Mucosa of descending colon (tissue), 3 donors: ENCODE measurements at places on chromosomes 2 and 18.

DNA sequence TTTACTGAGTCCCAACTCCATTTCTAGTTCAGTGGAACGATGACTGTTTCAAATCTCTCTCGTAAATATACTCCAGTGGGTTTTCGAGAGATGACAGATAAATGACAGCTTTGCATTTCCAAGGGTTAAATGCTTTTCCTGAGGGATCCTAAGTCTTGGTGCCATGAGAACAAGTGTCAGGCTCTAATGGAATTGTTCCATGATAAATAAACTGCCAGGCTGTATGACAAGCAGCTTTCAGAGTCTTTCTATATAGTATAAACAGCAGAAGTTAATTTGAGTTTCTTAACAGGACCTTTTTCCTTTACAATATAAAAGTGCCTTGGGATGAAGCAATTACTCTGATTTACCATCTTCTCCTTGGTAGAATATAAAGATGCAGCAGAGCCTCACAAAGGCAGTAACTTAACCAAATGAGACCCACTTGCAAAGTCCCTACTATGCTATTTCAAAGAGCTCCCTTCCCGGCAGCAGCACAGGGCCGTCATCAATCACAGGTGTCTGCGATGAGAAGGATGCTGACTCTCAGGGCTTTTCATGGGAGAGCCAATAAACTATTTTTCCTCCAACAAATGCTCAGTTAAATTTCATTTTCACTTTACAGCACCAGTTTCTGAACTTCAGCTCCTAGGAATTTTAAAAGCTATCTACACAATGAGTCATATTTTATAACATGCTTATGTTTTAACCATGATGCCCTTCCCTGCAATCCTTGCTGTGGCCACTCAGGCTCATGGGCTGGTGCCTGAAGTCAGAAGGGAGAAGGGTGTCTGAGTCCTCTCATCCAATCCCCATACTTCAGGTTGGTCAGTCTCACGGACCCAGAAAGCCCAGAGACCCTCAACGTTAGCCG lies 123.8 kb downstream of the AFF3 start:
- no peak for DNase-seq

- no peak for DNase-seq
Measured at GRCh38 chr2:171271386-171271785, 110.7 kb upstream of the TLK1 start.

- no peak for DNase-seq
Measured at GRCh38 chr2:1572638-1573037, 159.4 kb downstream of the TPO start.

DNA sequence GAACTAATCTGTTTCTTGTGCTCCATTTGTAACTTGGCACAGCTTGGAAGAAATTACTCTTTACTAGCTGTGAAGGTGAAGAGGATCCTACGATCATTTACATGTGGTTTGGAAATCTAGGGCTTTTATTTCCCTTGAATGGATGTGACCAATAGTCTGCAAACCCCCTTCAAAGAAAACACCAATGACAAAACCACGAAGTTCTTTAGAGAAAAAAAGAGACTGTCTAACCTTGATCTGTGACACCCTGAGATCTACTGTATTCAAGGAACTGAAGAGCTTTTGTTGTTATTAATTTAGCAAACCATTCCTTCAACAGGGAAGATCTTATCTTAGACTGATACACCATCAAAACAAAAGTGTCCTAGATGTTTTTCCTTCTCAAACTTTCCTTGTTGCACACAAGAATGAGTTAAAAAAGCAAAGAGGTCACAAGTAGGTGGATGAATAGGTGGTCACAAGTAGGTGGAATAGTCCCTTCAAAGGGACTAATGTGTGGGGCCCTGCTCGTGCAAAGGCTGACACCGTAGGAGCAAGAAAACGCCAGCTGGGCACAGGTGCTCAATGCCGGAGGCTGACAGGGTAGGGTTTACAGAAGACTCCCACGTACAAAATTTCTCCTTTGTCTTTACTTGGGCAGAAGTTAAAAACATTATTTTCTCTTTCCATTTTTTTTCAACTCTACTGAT lies 95.6 kb upstream of the ITGB6 start:
- DNase-seq: no peak

DNA sequence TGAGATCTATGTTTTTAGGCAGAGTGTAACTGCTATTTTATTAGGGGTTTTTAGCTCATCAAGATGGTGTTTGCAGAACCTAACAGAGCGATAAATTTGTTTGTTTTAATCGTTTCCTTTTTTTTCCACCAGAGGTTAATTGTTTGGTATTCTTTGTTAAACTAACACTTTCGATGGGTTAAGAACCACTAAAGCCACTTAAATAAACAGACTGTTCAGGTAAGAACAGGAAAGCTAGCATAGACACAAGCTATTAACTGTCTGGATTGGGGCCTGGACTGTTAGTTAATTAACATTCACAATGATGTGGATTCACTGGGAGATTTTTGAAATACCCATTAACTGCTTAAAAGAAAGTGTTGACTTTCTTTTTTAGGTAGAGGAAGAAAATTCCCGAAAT lies 209.0 kb upstream of the COPS8 start:
- no peak for DNase-seq

GRCh38 chr2:191204433-191204832 lies 40.8 kb upstream of the MYO1B start:
- no peak for DNase-seq

DNA sequence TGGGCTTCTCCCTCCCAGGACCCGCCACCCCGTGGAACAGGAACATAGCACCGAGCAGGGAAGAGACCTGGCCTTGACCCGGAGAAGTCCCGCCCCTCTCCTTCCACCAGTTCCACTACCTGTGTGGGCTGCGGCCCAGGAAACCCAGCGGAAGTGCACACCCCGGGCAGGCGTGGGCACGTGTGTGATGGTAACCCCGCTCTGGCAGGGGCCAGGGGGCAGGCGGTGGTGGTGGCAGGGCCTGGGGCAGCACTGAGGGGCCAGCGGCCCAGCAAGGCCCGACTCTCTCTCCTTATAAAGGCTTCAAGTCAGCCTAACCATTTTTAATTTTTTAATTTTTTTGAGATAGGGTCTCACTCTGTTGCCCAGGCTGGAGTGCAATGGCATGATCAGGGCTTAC lies 129.0 kb upstream of the FAM98A start:
- DNase-seq: no peak

- no peak for DNase-seq
Measured at GRCh38 chr2:217625557-217626169, 377.1 kb downstream of the TNS1 start.

DNA sequence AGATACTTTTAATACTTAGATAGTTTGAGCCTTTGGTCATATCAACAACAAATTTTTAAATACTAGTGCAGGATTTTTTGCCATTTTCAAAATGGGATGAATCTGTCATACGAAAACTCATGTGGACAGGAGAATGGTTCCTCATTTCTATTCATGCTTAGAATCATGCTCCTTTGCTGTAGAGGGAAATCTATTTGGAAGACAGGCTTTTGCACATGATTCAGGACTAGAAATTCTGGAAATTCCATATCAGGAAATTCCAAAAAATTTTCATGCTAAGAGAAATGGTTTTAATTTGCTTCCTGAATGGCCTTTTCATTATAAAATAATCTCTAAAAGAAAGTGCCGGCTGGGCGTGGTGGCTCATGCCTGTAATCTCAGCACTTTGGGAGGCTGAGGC lies 39.3 kb downstream of the MOGAT1 start:
- DNase-seq: no peak

- peak; percentile 82 for DNase-seq
Measured at GRCh38 chr2:11344956-11345677, 681 bp upstream of the ROCK2 start.
